ENCODE measurements at places on chromosomes 2 and 18.

GRCh38 chr2:6683516-6683915, 182.2 kb downstream of the CMPK2 start:
- DNase-seq, result no peak

- no peak for DNase-seq
Observed at GRCh38 chr2:98948956-98949739, 13.1 kb upstream of the CRACDL start.

- DNase-seq, result no peak
Observed at GRCh38 chr18:13245481-13246000, 27.0 kb downstream of the LDLRAD4 start.

DNA sequence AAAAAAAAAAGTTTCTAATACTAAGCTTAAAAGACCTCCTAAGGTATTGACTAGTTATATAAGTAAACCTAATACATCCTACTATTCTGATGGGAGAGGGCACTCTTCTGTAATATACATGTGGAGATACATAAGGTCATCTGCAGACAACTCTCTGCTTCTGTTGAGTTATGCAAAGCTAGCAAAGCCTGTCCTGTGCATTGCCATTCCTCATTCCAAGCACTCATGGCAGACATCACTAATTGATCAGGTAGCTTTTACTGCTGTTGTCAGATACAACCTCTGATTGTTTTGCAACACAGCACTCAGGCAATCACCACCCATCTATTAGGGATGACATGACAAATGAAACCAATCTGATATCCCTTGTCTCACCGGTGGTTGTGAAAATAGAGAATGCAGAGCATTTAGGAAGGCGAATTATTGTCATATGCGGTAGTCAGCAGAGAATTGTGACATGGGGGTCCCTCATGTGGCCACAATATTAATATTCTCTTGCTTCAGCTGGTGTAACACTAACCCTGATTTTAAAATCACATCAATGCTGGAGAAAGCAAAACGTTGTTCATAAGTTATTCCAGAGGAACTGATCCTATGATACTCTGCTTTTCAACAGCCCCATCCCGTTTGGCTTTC, 416.5 kb upstream of the GYPC start:
- no peak for DNase-seq

- no peak for DNase-seq
Observed at GRCh38 chr2:173150963-173151362, 75.3 kb downstream of the MAP3K20 start.

DNA sequence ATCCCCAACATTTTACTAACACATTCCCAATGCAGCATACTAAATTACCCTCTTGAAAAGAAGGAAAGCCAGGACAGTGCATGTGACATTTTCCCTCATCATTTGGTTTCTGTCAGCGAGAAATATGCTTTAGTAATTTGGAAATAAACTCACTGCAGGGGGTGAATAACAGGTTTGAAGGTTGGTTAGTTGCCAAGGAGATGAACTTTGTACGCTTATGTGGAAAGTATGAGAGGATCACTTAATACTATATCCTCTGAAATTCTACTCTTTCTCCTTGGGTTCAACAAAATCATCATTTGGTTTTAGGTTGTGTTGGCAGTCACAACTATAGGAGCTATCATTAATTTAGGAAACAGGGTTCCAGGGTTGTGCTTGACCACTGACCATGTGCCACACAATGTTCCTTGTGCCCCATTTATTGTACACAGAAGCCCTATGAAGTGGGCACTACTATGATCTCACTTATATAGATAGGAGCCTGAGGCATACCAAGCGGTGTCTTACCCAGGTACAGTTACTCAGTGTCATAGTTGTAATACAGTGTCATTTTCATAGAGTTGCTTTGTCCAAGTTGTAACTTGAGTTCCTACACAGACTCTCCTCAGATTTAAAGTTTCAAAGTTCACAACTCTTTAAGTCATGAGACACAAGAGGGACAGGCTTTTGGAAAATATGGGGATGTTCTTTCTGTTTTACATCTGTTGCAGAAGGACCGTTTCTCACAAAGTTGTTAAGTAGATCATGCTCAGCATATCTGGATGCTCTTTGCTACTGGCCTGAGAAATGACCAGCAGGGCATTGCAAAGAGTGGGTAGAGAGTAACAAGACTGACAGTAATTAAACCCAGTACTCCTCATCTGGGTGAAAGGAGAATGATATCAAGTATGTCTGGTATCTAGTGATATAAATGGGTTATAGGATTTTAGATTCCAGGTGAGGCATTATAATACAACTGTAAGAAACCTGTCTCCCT, 91.8 kb downstream of the MAP4K4 start:
- no peak for DNase-seq

- peak; percentile 70 for DNase-seq
Observed at GRCh38 chr2:68909793-68910674, 38.8 kb upstream of the BMP10 start.

All from activated CD4-positive, alpha-beta T cell treated with anti-CD3 and anti-CD28 coated beads, Interleukin-2, amount 50 U/mL, for 4 hours (primary cell).